ENCODE measurements at places on chromosomes 13 and 19.

- no peak for DNase-seq
Observed at GRCh38 chr19:56107626-56108351, 13.3 kb downstream of the ZNF787 start.

DNA sequence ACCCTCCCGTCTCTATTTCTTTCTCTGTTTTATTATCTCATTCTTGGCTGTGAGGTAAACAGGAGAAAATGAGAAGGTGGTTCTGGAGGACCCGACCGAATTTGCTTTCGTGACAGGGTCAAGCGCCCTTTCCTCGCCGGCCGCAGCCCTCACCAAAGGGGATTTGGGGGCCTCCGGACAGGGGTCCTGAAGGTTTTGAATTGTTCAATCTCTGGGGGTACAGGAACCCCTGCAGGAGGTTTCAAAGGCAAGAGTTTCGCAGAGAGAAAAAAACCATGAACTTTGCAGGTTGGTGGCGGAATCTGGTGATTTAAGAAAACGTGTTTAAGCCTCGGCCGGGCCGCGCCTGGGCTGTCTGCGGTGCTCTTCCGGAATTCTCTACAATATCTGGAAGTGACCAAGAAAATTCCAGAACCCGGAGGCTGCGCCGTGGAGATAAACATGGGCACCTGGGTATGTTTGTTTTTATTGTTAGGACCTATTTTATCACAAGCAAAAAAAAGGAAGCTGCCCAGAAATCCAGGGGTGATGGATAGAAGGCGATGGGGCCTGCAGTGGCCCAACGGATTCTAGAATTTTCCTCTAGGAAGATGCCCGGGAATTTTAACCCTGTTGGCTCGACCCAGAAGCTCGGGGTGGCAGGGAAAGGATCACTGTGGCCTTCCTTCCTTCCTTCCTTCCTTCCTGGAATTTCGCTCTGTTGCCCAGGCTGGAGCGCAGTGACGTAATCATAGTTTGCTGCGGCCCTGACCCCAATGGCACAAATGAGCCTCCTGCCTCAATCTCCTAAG is 14.2 kb upstream of the PTBP1 start:
- no peak for DNase-seq

DNA sequence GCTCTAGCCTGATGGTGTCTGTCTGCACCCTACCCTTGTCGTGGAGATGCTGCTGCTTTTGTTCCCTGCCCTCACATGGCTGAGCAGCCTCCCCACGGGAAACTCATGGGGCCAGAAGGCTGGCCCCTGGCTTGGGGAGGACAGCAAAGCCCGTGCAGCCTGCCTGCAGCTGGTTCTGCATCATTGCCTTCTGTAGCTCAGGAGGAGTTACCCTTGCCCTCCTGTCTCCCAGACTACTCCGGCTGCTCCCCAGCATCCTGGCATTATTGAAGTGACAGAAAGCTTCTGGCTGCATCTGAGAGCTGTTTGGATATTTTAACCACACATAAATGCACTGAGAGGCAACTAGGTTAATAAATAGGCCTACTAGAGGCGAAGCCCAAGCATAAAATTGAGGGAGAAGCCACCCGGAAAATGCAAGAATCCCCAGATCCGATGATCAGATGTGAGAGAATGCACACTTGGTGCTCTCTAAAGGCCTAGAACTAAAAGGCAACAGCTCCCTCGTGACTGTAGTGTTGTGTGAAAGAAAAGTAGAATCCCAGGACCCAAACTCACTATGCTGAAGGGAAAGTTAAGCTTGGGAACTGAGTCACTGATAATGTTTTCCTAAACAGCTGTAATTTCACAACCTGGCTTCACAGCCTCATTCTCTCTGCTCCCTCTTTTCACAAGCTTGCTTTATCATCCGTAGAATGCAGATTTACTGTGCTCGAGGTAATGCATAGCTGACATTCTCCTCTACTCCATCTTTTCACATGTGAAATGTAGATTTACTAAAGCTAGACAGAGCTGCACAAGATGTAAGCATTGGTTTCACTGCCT is 110.8 kb downstream of the TNFRSF19 start:
- DNase-seq: no peak

DNA sequence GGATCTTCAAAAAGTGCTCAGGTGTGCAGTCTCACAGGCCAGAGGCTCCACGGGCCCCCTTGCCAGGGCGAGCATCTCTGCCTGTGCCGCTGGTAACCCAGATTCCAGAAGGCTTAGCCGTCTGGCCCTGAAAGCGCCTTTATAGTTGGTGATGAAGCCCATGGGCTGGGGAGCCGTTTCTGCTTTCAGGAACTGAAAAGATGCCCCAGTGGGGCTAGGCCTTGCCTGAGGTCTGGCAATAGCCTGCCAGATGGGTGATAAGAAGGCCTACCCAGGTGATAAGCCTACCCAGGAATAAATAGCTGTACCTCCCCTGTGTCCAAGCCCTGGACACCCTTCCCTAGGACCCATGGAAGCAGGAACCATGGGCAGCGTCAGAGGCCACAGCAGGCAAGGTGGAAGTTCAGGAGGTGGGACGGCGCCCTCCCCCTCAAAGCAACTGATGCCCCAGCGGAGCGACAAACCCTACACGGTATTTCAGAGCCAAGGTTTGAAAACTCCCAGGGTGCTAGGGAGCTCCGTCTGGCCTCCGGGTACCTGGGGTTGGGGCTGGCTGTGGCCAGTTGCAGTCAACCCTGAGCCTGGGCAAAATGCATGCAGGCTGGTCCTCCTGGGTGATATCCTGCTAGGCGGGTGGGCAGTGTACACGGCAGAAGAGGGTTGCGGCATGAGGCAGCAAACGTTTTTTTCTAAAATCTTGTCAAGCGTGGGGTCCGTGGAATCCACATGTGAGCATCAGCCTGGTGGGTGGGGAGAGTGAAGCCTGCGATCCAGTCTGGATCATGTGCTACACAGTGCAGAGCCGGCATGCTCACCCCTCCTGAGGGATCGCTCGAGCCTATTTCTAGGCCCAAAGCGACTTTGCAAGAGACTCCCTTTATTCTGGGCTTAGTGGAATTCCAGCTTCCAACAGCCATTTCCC is 45.3 kb downstream of the ACTN4 start:
- DNase-seq: no peak

GRCh38 chr19:7391218-7391670 is 42.5 kb downstream of the ARHGEF18 start:
- DNase-seq: no peak

DNA sequence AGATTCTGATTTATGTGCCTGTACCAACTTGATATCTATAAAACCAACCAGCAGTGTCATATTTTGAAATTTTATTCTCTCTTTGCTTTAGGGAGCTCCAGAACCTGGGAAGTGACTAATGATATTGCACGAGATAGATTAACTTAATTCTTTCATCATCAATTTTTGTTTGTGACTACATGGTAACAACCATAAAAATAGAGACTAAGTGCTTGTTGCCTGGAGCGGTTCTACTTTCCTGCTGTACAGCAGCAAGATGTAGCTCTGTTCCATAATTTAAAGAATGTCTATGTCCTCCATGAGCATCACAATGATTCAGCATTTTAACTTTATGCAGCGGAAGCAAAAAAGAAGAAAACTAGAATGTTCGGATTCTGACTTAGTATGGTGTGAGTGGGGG is 275.6 kb downstream of the KLF5 start:
- no peak for DNase-seq

DNA sequence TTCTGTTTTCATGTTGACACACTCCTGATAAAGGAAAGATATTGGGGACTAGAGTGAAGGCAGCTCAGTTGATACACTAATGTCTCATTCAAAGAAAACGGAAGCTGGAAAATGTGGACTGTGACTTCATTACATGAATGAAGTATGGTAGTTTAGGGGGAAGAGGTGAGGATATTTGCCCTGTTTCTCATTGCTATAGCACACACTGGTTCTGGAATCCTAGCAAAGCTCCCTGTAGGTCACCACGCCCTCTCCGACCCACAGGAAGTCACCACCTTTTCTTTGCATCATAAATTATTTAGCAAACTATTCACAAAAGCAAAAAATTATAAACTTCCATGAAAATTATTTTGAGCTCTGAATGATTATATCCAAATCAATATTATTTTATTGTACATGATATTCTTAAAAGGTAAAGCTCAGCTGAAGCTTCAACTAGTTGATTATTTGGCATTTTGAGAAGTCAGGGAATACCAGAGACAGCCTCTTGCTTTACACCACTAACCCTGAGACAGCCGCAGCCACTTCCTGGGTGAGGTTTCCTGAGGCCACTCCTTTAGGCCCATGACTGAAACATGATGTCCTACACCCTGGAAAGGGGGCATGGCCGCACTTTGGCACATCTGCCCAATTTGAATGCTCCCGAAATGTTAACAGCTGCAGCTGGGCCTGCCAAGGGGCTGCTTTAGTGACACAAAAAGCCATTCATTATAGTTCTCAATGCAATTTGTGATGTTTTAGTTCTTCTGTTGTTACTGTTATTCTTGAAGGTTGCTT is 50.0 kb upstream of the WDFY2 start:
- DNase-seq: peak; percentile 36

DNA sequence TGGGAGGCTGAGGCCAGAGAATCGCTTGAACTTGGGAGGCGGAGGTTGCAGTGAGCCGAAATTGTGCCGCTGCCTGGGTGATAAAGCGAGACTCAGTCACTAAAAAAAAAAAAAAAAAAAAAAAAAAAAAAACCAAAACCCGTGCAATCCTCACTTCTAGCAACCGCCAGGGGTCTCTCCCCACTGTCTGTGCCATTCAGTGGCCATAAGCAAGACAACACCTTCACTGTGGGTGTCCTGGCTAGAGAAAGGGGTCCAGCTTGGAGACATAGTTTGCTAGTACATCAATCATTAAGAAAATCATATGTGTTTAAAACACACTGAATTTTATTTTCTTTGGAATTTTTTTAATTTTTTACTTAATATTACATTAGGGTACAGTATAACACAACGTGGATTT is 68.2 kb downstream of the RASL11A start:
- DNase-seq: no peak

GRCh38 chr13:20828539-20829364 is 55.0 kb upstream of the EEF1AKMT1 start:
- DNase-seq: no peak

- no peak for DNase-seq
Observed at GRCh38 chr13:111492958-111493357, 172.5 kb downstream of the TEX29 start.

- DNase-seq: no peak
Observed at GRCh38 chr13:113488283-113488682, 2.2 kb downstream of the DCUN1D2 start.

DNA sequence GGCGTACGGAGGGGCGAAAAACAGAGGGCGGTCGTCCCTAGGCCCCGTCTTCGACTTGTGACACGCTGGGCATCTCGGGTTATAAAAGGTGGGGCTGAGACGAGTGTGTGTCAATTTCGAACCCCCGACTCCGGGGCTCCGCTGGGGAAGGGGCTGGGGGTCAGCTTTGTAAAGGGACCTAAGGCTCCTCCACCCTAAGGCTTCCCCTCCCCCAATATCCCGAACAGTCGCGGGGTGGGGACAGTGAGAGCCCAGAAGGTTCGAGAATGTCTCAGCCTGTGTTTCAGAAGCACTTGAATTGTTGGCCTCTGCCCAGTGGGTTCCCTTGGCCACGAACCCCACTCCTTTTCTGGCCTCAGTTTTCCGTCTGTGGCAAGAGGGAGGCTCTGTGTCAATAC is 450 bp downstream of the SELENOW start:
- DNase-seq: peak; percentile 39

DNA sequence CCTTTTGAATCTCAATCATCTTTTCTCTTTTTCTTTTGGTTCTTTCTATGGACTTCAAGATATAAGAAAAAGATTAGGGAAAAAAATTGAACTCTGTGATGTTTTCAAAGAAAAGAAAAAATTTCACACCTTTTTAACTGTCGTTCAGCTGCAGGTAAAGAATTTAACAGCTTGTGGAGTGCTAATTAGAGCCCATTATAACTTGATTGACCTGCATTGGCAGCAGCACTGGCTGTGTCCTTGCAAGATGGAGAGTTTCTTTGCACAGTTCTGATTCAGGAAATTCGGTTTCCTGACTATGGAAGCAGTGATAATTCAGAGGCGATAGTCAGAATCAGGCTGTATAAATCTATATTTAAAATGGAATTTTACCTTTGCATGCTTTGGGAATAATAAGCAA is 183.2 kb upstream of the DACH1 start:
- DNase-seq: no peak

DNA sequence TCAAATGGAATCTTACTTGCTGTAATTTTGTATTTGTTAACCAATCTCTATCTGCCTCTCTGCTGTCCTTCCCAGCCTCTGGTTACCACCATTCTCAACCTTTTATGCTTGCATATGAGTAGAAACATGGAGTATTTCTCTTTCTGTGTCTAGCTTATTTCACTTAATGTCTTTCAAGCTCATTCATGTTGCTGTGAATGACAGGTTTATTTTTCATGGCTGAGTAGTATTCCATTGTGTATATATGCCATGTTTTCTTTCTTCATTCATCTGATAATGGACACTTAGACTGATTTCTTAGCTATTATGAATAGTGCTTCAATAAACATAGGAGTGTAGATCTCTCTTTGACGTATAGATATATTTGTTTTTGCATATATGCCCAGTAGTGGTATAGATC is 13.4 kb downstream of the ZNF460 start:
- no peak for DNase-seq

DNA sequence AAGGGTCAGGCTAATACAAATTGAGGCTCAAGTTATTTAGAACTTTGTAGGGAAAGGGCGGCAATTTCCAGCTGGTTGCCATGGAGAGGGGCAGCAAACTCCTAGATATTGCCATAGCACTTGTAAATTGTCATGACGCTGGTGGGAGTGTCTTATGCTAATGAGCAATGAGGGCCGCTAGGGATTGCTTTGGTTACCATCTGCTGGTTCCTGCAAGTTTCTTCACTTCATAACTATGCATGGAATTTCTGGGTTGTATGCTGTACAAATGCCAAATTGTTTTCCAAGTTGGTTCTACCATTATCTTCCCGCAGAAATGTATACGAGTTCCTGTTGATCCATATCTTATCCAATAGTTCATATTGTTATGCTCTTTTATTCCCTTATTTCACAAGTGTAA is 1339.4 kb downstream of the EFNB2 start:
- no peak for DNase-seq

DNA sequence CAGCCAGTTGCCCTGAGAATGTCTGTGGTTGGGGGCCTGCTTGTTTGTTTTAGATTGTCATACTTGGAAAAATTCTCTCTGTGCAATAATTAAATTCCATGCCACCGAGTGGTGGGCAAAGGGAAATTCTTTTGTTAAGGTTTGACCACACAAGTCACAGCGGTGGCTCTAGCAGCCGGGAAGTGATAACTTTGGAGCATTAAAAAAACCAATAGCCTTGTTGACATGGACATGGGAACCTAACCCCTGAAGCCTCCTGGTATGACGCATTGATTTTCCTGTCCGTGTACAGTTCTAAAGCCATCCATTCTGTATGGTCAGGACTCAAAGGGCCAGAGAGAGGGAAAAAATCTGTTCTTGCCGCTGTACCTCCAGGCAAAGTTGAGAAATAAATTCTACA is 384.9 kb upstream of the ZNF507 start:
- no peak for DNase-seq

- no peak for DNase-seq
Observed at GRCh38 chr13:73832128-73832588, 302.0 kb downstream of the KLF12 start.

- no peak for DNase-seq
Observed at GRCh38 chr13:83065108-83065507, 817.2 kb downstream of the SLITRK1 start.
